Activated T-cell treated with anti-CD3 and anti-CD28 coated beads, Interleukin-2, amount 50 U/mL, for 72 hours (primary cell): ENCODE measurements at places on chromosomes 2 and 18.
A peak's percentile ranks its signal among the peaks of the same experiment; 100 is the strongest.

DNA sequence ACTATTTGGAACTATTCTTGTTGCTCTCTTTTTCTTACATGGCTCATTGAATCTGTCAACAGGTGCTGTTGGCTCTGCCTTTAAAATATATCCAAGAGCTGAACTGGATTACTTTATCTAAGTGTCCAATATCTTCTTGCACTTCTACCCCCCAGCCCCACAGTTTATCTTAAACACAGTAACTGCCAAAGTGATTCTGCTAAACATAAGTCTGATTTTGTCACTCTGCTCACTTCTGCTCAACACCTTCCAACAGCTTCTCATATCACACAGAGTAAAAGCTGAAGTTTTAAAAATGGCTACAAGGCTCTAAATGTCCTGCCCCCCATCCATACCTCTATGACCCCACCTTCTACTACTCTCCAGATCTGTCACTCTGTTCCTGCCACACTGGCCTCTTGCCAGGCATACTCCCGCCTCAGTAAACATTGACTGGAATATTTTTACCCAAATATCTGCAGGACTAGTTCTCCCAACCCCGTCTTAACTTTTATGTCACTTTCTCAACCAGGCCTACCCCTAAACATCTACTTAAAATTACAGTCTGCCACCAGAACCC is 130.7 kb downstream of the CCDC148 start:
- no peak for DNase-seq

GRCh38 chr18:23259701-23260681 is 124.7 kb downstream of the CABLES1 start:
- peak; percentile 8 for DNase-seq

- DNase-seq = peak; percentile 64
Observed at GRCh38 chr2:30234180-30234971, 3.0 kb downstream of the LBH start.

DNA sequence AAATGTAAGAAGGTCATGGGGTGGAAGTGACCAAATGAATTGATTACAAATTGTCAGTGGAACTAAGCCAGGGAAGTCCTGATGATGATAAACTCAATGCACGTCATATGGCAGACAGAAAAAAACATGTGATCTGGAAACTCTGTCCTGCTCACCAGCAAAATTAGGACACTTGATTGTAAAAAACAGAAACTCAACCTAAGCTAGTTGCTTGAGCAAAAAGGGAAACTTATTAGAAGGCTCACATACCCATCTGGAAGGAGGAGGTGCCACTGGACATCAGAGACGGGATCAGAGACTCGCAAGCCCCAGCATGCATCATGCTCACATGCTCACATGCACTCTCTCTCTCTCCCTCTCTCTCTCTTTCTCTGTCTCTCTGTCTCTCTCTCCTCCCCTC is 96.8 kb downstream of the SP3 start:
- DNase-seq = no peak

DNA sequence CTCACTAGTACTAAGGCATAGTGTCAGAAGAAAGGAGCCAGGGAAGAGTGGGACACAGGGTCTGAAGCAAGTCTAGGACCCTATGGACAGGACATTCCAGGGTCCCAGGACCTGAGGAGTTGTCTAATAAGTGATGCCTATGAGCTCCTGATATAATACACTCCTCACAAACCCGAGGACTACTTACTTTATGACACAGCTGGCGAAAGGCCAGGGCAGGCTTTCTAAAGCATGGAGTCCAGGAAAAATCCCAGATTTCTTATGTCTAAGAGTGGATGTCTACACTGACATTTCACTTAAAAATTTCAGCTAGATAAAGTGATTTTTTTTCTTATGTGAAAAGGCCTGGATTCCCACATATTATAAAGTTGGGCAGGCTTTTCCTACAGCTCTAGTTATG is 502.2 kb upstream of the SETBP1 start:
- DNase-seq = no peak

GRCh38 chr2:182717416-182717815 is 1.4 kb downstream of the DNAJC10 start:
- no peak for DNase-seq

GRCh38 chr2:219109471-219109870 is 48.8 kb upstream of the IHH start:
- DNase-seq = peak; percentile 49

DNA sequence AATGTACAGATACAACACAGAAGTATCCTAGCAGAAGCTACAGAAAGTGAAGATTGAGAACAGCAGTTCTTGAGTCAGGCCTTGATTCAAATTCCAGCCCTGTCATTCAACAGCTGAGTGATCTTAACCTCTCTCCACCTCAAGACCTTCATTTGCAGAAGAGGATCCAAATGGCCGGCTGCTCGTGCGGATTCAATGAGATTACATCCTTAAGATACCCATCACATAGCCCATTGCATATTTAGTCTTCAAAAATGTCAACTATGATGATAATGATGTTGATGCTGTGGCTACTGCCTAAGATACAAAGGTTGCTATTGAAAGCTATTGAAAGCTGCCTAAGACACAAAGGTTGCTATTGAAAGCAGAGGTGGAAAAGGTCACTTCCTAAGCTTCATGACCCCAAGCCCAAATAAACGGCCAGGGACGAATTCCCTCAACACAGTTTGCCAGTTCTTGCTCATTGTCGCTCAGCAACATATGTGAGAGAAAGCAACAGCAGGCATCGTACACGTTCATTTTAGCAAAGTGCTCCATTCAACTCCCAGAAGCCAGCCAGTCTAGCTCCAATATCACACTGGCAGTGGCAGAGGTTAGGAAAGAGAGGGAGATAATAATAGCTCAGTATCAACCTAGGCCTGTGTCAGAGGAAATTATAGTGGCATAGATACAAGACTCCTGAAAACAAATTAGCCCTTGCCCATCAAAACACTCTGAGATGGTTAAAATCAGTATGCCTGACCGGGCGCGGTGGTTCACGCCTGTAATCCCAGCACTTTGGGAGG is 36.1 kb downstream of the MRPL35 start:
- DNase-seq = no peak

DNA sequence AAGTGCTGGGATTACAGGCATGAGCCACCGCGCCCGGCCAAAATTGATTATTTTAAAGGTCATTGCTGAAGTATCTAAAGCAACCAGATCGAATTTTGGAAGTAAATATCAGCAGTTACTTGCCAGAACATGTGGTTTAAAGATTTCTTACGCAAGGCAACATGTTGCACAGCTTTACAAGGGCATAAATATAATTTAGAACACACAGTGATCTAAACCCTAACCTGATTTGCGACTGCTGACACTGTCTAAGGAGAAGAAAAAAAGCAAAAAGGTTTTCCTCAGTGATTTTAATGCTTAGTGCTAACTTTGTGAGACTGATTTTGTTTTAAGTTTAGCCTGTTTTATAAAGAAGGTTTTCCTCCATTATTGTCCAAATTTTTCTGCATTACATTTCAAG is 569.9 kb upstream of the LINC00305 start:
- no peak for DNase-seq

DNA sequence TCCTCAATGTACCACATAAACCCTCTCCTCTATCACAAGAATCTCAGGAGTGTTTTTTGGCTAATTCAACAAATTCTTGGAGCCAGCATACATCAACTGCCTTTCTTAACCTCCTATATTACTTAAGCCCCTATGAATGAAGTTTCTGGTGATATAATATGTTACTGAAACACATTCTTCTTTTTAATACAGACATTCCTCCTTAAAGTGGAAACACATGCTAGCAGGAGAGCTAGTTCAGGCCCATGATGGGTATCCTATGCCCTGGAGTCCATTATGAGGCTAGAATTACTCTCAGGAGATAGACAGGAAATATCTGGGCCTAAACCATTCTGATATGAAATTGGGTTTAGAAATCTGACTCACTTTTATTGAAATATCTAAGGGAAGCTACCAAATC is 26.6 kb upstream of the RMDN2 start:
- DNase-seq = no peak

- DNase-seq = no peak
Observed at GRCh38 chr2:35391736-35392442, 963.7 kb upstream of the CRIM1 start.

DNA sequence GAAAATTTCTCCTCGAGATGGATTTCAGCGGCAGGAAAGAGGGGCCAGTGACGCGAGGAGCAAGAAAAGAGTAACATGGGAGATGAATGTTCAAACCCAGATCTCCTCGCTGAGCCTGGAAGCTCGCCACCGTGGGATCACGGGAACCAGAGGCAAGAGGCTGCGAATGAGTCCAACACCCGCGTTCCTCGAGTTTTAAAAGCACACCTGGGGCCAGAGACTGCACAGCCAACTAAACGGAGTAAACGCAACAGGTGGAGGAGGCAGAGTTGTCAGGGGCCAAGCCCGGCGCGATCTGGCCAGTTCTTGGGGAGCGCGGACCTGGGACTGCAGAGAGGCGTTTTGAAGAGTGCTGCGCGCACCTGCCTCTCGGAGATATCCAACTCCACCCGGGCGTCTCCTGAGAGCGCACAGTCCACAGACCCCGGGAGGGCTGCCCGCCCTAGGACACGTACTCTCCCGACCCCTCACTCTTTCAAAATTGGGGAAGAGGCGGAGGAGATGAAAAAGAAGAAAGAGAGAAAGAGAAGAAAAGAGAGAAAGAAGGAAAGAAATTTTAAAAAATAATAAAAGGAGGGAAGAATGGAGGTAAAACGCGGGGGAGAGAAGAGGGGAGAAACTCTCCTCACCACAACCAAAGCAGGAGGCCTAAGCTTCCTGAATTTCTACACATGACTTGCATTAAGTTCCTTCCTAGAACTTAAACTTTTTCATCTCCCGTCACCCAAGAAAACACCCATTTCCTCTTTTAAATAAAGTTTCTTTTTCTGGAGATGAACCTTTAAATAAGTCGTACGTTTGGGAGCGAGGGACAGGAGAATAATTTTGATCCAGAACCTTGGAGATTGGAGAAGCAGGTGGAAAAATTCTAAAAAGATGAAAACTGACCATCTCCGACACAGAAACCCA is 5.3 kb upstream of the PAX3 start:
- no peak for DNase-seq

- peak; percentile 54 for DNase-seq
Observed at GRCh38 chr2:237702441-237703391, 75.3 kb downstream of the LRRFIP1 start.

DNA sequence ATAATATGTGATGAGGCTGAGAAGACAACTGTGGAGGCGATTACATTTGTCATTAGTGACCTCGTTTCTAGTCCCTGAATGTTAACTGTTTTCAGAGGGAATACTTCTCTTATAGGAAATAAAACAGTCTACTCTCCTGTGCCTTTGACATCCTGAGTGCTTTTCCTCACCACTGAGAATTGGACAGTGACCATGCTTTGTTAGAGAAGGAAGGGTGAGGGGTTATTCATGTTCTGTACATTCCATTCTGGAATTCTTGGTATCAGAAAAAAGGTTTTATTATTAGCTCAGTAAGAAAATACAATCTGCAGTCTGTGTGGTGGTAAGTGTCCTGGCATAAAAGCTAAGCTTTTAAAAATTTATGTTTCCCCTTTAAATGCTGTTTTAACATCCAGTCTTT is 58.8 kb downstream of the PARD3B start:
- DNase-seq = no peak

DNA sequence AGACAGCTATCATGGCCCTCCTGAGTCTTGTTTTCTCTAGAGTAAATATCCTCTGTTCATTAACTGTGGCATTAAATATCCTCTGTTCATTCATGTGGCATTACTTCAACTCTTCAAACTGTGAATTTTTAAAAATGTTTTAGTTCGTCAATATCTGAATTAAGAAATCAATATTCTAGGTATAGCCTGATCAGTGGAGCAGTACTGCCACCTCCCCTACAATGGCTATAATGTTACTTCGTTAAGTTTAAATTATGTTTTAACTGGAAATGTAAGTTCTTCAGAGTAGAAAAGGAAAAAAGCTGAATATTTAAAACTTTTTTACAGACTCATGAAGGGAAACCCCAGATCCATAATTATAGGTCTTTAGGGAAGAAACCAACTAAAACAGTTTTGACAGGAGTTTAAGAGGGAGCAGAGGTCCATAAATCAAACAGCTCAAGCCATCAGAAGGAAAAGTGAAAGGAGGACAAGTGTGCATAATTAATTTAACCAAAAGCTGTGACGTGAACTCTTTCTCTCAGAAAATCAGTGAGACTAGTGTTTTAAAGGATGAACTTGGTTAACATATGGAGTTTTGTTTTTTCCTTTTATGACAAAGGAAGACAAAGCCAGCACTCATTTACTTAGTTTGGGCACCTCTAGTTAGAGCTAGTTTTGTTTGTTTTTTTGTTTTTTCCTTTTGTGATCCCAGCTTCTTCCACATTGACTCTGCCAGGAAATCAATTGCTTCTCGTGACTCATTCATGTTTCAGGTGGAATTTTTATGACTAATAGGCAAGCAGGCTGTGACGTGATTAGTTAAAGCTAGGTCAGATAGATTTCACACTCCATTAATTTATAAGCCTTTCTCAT is 44.9 kb downstream of the RBBP8 start:
- DNase-seq = peak; percentile 16

DNA sequence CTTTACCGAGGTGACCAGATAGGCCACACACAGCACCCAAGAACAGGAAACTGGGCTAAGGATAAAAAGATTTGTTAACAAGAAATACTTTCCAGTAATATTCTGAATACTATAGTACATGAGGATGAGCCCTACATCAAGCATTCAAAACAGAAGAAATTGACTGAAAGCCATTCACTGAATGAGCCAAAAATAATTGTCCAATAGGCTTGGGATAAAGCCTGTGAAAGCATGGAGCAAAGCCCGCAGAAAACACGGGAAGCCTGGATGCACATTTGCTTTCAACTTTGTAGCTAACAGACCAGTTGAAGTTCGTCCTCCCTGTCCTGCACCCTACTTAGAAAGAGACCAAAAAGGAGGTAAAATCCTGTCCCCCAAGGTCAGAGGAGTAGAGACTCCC is 56.3 kb downstream of the DIPK1C start:
- DNase-seq = no peak

GRCh38 chr2:17835516-17835915 is 19.3 kb downstream of the MSGN1 start:
- DNase-seq = no peak

- no peak for DNase-seq
Observed at GRCh38 chr18:76528477-76529432, 33.7 kb upstream of the ZNF516 start.

DNA sequence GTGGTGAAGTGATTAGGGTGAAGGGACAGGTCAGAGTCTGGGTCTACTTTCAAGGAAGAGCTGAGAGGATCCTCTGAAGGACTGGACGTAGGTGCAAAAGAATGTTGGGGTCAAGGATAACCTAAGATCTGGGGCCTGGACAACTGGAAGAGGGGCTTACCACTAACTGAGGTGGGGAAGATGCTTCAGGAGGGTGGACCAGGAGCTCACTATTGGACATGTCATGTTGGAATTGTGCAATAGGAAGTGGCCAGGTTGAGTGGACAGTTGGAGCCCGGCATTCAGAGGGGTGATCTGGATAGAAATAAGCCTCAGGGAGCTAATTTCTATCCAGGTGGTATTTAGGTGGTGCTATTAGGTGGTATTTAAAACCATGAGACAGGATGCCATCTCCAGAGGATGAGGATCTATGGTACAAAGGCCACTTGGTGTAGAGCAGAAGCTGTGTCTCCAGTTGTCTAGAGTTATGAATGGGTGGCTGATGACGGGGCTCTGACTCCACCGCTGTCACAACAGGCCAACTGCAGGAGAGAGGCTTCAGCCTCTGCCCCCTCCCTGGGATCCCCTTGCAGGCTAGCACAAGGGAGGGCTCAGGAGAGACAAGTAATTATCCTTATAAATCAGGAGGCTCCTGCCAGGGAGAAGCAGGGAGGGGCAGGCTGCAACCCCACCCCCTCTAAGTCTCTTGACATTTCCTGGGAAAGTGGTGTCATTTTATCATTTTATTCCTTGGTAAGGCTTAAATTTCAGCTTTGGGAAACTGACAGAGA is 158.0 kb downstream of the SMAD7 start:
- no peak for DNase-seq
